MV-4-11 (cell line): ENCODE measurements at places on chromosomes 12 and 14.
A peak's percentile ranks its signal among the peaks of the same experiment; 100 is the strongest.

DNA sequence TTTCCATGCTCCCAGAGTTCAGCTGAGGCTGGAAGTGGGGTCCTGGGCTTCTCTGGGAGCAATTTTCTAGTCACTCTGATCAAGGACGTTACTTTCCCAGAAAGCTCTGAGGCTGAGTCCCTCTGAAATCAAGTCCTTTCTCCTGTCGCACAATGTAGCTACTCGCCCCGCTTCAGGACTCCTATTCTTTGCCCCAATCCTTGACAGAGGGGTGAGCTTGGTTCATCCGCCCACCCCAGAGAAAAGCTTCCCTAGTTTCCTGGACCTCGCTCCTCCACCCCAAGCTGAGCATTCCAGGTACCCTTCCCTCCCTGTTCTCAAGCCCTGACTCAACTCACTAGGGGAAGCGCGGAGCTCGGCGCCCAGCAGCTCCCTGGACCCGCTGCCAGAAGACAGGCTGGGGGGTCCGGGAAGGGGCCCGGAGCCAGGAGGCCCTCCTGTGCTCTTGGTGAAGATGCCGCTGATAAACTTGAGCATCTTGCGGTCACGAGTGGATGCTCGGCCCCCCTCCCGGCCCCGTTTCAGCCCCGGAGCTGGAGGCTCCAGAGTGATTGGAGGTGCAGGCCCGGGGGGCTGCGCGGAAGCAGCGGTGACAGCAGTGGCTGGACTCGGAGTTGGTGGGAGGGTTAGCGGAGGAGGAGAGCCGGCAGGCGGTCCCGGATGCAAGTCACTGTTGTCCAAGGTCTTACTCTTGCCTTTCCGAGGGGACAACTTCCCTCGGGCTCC, 1.6 kb downstream of the AGAP2 start:
- no peak for DNase-seq

DNA sequence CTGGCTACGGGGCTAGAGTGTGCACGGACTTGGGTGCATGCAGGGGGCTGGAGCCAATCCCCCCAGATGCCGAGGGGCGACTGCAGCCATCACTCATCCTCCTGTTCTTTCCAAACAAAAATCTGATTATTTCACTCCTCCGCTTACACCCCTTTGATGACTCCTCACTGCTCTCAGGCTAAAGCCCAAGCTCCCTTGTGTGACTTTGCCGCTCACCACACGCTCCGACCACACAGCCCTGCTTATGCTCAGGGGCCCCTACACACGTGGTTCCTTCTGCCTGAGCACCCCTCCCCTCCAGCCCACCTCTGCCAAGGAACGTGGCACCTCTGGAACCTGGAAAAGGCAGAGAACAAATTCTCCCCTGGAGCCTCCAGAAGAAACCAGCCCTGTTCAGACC, 13.7 kb downstream of the CHFR start:
- DNase-seq, result no peak

GRCh38 chr12:100166232-100166631, 23.6 kb upstream of the BLTP3B start:
- DNase-seq, result no peak

DNA sequence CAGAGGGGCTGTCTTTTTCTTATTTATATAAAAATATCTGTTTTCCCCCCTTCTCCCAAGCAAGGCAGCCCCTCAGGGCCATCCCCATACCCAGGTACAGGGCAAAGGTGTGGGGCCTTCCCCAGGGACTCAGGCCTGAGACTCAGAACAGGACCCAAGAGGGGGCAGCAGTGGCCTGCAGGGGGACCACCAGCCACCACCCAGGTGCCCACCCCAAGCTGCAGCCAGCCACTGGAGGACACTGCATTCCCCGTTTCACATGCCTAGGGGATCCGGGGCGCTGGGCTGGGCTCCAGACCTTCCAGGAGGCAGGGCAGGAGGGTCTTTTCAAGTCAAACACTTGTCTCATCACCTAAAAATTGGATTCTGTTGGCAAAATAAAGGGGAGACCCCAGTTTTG, 83.3 kb downstream of the SCARB1 start:
- DNase-seq, result no peak

- peak; percentile 69 for DNase-seq
These were observed 33.2 kb upstream of the PPP1R13B start for GRCh38 chr14:103880348-103881267.

DNA sequence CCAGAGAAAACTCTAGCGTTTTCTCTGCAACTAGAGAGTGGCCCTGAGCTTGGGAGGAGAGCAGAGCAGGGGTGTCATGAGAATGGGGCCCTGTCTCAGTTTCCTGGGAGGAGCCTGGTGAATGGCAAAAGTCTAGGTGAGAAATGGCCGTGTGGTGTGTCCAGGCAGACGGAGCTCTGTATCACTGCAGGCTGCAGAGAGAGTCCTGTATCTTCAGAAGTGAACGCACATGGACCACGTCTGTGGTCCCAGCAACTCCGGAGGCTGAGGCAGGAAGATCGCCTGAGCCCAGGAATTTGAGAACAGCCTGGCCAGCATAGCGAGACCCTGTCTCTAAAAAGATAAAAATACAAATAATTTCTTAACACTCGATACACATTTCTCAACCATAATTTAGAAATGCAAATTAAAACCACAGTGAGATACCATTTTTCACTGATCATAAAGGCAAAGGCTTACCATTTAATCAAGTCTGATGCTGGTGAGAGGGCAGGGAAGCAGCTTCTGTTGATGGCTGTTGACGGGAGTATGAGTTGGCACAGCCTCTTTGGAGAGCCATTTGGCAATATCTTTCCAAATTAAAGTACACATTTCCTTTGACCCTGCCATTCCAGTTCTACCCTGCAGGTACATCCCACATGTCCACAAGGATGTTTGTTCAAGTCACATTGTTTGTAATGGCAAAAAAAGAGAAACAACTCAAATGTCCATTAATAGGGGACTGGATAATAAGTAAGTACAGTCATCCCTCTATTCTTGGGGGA, 51.0 kb downstream of the NFKBIA start:
- no peak for DNase-seq

DNA sequence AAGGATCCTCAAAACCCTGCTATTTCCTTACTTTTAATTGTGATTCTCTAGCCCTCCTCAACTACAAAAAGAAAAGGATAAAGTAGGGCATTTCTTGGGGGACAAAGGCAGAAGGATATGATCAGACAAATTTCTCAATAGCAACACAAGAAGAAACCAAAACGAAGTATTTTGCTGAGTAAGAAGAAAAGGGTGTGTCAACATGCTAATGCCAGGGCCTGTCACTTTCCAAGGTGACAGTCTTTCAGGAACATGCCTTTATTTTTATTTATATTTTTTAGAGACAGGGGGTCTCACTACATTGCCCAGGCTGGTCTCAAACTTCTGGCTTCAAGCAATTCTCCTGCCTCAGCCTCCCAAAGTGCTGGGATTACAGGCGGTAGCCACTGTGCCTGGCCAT, 39.8 kb downstream of the CBX5 start:
- DNase-seq, result no peak

GRCh38 chr14:34711169-34711568, 3.2 kb downstream of the CFL2 start:
- DNase-seq, result no peak

DNA sequence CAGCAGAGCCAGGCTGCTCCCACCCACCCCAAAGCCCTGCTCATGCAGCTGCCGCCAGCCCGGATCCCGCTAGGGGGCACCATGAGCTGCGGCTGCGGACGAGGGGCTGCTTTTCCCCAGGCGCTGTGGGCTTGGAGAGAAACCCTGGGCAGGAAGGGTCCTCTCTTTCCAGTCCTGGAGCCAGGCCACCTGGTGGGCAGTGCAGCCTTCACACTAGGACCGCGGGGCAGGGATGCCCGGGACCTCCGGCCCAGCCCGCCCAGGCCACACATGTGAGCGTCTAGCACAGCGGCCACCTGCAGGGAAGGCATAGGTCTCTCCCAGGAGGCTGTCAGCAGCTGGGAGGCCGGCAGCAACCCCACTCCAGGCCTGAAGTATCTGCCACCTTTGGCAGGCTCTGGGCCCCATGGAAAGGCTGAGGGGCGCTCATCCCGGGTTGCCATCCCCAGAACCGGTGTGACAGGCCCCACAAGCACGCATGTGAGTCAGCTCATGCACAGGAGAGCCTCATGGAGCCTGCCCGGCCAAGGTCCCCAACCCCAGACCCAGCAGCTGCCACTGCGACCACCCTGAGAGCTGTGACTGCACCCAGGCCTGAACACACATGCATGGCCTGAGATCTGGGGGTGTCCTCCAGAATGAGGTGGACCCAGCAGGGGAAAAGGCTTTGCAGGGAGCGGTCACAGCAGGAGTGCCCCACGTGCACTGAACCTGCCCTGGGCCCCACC, 280.0 kb upstream of the RTL1 start:
- no peak for DNase-seq

GRCh38 chr12:91023326-91024004, 18.7 kb upstream of the EPYC start:
- DNase-seq, result peak; percentile 64

DNA sequence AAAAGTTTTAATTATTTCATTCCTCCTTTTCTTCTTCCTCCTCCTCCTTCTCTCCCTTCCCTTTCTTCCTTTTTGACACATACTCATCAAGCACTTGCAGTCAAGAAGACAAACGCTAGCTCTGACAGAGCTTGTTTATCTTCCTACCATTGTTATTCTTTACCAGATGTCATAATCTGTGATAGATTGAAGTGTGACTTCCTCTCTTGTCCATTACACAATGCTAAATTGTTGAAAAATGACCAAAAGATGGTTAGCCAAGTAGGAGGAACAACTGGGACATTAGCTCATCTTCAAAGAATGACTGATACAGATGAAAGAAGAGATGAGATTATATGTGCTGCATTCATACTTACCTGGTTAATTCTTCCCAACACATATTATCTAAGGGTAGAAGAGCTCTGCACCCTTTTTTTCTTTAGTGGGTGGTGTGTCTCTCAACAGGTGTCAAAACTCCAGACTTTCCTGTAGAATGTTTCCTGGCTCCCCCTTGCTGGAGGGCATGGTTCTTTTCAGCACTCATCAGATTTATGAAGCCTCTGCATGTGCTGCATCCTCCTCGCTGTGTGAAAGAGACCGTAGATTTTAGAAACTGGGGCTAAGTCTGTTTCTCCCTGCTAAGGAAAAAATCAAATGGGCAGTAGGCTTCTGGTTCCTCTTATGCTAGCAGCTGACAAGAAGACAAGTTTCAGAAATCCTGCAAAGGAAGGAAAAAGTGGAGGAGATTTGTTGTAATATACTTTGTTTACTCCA, 147.1 kb downstream of the TMX1 start:
- no peak for DNase-seq

GRCh38 chr12:52321418-52321817, 220 bp upstream of the KRT83 start:
- DNase-seq, result no peak

DNA sequence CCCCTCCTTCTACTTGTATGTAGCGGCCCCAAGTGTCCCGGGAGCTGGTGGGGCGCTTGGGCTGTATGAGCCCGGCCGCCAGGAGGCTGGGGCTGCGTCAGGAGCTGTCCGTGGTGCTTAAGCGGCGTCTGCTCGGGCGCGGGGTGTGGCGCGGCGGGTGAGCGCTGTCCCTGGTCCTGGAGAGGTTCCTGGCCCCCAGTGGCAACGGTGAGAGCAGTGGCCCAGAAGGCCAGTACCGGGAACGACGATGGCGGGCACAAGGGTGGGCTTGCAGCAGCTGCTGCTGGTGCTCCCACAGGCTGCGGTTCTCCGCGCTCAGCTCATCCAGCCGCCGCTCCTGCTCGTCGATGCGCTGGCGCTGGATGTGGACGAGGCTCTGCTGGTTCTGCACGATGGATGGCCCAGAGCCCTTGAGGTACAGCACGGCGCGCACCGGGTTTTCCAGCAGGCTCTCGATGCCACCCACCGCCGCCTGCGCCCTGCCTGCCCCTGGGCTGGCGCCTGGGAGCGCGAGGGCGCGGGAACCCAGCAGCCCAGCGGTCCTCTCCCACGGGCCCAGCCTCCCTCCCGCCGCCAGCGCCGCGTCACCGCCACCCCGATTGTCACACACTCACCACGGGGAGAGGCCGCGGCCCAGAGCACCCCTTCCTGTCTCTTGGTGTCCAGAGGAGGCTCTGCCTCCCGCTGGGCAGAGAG, 41.9 kb upstream of the FKBP4 start:
- DNase-seq, result peak; percentile 47

DNA sequence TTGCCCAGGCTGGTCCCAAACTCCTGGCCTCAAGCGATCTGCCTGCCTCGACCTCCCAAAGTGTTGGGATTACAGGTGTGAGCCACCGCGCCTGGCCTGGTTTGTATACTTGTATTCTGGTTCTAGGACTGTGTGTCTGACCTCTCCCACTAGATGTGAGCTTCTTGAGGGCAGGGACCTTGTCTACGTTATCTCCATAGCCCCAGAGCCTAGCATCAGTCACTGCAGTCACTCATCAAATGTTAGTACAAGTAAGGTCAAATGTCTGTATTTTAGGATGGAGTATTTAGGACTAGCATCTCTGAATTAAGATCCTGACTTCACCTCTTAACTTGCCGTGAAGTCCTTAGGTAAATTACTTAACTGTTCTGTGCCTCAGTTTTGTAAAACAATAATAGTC, 2.9 kb downstream of the RILPL2 start:
- DNase-seq, result no peak

- DNase-seq, result peak; percentile 31
These were observed 43.5 kb downstream of the TMX1 start for GRCh38 chr14:51283402-51284085.

GRCh38 chr12:89863493-89863938, 154.9 kb upstream of the ATP2B1 start:
- no peak for DNase-seq
